ENCODE measurements at places on chromosomes 4 and X.

- DNase-seq = no peak
These were observed 65.4 kb downstream of the SOX3 start for GRCh38 chrX:140439476-140439875.

GRCh38 chr4:8730159-8730558 is 137.6 kb downstream of the CPZ start:
- no peak for DNase-seq

GRCh38 chr4:41216294-41217019 is 2.1 kb upstream of the APBB2 start:
- peak; percentile 46 for DNase-seq

DNA sequence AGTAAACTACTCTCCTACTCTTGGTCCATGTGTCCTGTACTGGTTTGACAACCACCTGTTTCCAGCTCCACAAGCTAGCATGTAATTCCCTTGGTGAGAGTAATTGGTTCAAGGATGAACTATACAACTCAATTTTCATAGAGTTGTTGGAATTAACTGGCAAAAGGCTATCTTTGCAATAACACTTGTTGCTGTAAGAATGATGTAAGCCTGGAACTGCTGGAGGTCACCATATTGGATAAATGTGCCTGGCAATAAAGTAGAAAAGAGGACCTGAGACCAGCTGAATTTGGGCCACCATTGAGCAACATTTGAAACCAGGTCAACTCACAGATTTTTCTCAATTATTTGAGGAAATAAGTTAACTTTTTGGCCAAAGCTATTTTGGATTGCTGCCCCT is 175.5 kb downstream of the CAMK2D start:
- no peak for DNase-seq

- no peak for DNase-seq
These were observed 231.5 kb downstream of the PCDH18 start for GRCh38 chr4:137300776-137301175.

GRCh38 chr4:155367608-155368007 is 9.2 kb downstream of the MAP9 start:
- DNase-seq = no peak

- DNase-seq = no peak
These were observed 132.8 kb upstream of the BMP3 start for GRCh38 chr4:80897537-80898303.

DNA sequence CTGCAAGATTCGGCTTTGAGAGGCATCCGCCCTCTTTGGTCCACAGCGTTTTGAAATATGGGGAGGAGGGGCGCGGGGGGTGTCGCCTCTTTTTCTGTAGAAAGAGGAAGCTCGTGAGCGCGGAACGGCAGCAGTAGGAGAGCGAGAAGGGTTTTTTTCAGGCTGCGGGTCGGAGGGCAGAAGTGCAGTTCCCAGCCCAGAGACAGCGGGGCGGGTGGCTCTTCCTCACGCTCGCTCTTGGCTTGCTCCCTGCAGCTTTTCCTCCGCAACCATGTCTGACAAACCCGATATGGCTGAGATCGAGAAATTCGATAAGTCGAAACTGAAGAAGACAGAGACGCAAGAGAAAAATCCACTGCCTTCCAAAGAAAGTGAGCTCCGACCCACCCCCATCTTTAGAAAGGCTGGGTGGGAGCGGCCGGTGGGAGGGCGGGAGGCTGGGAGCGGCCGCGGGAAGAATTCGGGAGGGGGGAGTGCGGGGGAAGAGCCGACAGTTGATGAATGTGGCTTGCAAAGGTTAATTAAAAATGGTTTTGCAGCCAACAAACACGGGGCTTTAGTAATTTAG is 1.2 kb downstream of the TMSB4X start:
- no peak for DNase-seq

DNA sequence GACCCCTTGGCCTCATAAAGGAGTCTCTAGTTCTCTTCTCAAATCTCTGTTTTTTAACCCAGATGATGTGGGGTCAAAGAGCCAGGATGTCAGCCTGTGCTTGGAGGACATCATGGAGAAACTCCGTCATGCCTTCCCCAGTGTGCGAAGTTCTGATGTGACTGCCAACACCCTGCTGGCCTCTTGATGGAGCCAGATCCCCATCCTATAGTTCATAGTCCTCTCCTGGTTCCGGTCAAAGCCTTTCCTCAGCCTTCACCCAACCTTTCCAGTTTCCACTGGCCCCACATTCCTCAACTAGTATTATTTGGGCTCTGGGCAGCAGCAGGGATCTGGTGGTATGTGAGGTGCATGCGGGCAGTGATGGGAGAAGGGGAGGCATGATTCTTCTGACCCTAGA is 30.7 kb downstream of the TAF7L start:
- no peak for DNase-seq

Data from NCI-H187 treated with DMSO at 0.1 percent for 48 hours (cell line).